ENCODE measurements at places on chromosomes 6 and 20.

DNA sequence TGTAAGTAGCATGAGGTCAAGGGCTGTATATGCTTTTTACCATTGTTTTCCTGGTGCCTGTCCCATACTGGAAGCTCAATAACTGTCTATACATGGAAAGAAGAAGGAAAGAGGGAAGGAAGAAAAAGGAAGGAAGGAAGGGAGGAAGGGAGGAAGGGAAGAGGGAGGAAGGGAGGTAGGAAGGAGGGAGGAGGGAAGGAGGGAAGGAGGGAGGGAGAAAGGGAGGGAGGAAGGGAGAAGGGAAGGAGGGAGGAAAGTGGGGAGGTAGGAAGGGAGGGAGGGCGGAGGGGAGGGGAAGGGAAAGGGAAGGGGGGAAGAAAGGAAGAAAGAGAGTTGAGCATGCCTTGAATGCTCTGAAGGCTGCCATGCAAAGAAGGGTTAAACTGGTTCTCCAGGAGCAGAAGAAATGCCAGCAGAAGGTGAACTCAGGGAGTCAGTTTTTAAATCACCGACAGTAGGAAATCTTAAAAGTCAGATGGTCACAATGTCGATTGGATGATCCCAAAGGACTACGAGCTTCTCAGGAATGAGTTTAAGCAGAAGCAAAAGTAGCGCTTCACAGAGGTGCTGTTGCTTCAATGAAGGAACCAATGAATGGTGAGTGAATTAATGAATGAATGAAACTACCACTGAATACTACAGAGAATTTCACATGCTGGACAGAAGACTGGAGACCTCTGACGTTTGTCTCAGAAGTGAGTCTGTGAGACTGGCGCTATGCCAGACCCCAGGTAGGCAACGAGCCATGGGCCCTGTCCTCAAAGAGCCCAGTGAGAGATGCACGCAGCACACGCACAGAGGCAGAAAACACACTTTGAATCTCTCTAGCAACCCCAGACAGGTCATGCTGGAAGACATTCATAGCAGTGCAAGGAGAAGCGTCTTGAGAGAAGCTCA lies 117.6 kb downstream of the MRPL14 start:
- no peak for DNase-seq

- no peak for DNase-seq
Observed at GRCh38 chr20:38172408-38172807, 7.3 kb upstream of the TGM2 start.

DNA sequence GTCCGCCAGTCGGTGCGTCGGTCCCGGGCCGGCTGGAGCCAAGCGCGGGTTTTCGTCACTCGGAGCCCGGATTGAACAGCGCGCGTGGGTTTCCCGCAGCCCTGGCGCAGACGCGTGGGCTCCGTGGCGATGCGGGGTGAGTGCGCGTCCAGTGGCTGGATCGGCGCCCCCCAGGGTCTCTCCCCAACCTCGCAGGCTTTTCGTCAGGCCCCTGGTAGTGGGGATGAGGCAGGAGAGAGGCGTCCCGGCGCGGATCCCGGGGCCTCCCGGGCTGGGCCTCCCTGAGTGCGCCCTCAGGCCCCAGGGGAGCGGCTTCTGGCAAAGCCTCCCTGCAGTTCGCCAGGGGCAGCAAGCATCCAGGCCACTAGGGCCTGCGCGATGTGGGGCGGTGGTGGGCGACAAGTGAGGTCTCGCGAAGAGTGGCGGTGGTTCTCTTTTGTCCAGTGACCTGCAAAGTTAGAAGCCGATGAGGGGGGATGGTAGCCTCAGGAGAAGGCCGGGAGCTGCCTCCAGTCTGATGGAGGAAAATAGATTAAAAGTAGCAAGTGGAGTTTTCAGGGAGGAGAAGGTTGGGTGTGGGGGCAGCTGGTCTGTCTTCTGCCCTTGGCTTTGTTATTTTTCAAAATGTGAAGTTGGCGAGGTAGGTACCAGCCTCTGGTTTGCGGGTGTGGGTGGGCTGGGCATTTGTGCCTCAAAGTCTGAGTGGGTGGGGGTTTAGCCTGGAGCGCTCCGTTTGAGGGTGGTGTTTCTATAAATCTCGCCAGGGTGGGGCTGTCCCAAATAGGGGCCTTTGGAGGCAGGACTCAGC lies 1.6 kb downstream of the TOX2 start:
- DNase-seq = no peak

GRCh38 chr6:14966906-14967711 lies 278.8 kb upstream of the JARID2 start:
- DNase-seq = no peak

- DNase-seq = no peak
Observed at GRCh38 chr6:119147101-119148053, 68.9 kb upstream of the FAM184A start.

GRCh38 chr6:170112583-170112860 lies 178.4 kb downstream of the DLL1 start:
- DNase-seq = no peak

DNA sequence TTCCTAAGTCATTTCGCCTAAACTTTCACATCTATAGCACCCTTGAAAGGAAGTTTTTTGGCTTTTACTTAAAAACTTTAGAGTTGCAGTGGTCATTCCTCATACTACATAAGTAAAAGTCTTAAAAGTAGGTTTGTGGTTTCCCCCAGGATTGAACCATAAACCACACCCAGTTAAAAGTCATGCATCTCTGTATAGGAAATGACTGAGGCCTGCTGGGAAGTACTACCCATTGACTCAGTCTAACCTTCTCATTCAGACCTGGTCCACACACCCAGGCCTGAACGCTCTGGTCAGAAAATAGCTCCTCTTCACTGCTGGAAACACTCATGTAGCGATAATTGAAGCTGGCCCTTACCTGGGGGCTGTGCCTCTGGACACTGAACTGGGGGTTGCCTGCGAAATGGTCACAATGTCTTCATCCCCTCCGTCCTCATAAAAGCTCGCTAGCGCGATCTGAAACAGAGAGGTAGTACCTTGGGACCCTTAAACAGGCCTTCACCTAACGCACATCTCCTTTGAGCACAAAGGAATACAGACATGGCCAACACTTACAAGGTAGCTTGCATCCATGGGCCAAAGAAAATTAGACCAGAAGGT lies 2.6 kb downstream of the NSFL1C start:
- DNase-seq = no peak

GRCh38 chr6:40701352-40702007 lies 114.3 kb upstream of the LRFN2 start:
- DNase-seq = no peak

DNA sequence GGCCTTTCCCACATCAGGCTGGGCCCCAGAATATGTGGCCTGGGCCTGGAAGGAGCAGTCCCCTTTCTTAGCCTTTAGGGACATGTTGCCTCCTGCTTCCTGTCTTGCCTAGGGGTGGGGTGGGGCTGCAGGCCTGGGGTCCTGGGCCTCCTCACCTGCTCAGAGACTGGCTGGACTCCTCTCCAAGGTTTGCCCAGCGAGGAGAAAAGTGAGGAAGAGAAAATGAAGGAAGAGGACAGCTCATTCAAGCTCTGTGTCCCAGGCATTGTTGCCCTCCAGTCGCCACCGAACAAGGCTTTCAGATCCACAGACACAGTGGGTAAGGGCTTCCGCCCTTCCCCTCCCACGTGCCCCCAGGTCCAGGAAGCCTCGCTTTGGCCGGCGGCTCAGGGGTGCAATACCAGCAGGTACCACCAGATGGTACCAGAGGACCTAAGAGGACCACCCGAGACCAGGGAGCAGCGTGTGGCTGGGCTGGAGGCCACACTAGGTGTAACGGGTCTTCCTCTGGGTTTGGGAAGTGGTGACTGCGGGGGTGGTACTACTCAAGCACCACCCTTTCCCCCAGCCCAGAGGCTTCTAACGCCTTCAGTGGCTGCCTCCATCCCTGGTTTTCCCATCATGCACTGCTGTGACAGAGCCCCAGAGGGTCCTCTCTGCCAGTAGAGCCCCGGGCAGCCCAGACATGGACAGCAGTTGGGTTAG lies 5.5 kb upstream of the BAK1 start:
- DNase-seq = peak; percentile 86

GRCh38 chr6:32940656-32941213 lies at the start of gene HLA-DMB:
Gene HLA-DMB (minus strand): TSS chr6:32941028. CDS start chr6:32940807, 221 bp downstream.
- no peak for DNase-seq

GRCh38 chr6:1624851-1625781 lies 15.4 kb downstream of the FOXC1 start:
- DNase-seq = no peak

Measured in stimulated activated CD8-positive, alpha-beta memory T cell treated with anti-CD3 and anti-CD28 coated beads, Interleukin-7, amount 100 ng/mL, for 1 hour (primary cell).